GM04504 (cell line): ENCODE measurements at places on chromosomes 13 and 19.

- DNase-seq = no peak
These were observed 313.4 kb downstream of the OXGR1 start for GRCh38 chr13:96680898-96681297.

GRCh38 chr13:91894316-91894715 lies 495.9 kb downstream of the GPC5 start:
- DNase-seq = no peak

GRCh38 chr19:8654591-8655339 lies 24.3 kb downstream of the NFILZ start:
- no peak for DNase-seq

DNA sequence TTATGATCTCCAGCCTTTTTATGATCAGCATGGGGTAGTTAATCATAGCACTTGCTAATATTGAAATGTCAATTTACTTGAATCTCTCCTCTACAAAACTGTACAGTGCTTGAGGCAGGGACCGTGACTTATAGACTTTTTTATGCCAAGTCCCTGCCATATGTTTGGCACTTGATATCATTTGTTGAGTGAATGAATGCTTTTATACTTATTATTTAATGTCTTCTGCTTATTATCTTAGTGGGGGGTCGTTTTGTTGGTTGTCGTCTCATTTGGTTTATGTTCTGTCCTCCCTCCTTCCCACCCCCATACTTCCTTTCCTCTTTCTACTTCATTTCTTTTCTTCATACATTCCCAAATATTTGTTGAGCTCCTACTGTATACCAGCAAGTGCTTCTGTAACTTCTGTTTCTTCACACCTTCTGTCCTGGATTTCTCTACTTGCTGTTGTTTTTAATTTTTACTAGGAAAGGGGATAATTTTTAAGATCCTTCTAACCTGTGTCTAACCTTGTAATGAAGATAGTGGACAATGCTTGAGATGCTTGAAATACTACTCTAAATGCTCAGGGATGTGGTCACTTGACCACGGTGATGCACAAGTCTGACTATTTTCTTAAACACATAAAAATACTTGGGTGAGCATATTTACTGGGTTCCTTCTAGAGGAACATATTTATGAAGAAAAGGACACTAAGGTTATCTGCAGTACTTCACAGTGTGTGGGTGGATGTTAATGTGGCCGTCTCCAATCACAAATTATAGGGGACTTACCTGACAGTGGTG lies 223.8 kb downstream of the TDRD3 start:
- no peak for DNase-seq

- no peak for DNase-seq
These were observed 927.4 kb downstream of the EFNB2 start for GRCh38 chr13:105608104-105608503.

GRCh38 chr19:15790096-15790495 lies 2.6 kb downstream of the OR10H5 start:
- DNase-seq = no peak

DNA sequence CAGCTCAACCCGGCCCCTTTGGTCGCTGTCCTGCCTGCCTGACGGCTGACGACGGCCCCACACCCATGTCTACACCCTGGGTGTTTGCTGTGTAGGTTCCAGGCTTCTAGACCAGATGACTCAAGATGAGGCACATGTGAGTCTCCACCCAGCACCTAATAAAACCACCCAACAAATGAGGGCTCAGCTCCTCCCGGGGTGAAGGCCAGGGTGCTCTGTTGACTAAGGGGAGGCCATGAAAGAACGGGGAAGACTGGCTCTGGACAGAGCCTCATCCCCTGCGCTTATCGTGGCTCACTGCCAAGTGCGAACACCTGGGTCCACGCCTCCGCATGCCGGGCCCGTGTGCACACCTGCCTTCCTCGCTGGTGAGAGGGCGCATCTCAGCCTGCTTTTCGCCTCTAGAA lies 39.6 kb downstream of the COL4A2 start:
- no peak for DNase-seq

DNA sequence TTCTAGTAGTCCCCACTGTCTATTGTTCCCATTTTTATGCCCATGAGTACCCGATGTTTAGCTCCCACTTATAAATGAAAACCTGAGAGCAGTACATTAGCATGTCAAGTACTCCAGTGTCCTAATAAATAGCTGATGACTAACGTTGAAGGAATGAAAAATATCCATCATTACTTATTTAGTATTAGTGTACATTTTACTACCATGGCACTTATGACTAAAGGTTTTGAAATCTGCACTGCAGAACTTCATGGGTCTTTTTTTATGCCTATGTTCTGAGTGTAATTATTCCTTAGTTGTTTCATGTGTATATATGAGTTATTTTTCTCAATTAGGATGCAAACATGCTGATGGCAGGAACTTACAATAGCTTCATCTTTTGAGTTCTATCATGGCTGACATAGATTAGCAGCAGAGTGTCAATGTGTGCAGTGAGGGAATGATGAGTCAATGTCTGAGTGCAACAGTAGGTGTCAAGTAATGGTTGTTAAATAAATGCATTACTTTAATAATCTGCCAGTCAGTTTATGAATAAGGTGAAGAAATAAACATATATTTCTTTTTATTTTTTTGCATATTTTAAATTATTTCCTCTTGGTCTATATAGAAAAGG lies 188.4 kb downstream of the ITGBL1 start:
- peak; percentile 40 for DNase-seq

DNA sequence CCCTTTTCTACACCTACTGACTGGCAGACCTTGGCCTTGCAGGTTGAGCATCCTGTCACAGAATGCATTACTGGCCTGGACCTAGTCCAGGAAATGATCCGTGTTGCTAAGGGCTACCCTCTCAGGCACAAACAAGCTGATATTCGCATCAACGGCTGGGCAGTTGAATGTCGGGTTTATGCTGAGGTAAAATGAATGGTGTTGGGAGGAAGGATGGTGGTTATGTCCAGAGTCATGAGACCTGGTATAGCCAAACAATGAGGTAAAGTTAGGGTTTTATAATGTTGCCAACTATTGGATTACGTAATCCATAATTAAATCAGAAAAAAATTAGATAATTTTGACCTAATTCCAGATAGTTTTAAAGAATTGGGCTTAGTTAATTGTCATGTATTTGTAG lies 212.5 kb downstream of the PCCA start:
- no peak for DNase-seq

DNA sequence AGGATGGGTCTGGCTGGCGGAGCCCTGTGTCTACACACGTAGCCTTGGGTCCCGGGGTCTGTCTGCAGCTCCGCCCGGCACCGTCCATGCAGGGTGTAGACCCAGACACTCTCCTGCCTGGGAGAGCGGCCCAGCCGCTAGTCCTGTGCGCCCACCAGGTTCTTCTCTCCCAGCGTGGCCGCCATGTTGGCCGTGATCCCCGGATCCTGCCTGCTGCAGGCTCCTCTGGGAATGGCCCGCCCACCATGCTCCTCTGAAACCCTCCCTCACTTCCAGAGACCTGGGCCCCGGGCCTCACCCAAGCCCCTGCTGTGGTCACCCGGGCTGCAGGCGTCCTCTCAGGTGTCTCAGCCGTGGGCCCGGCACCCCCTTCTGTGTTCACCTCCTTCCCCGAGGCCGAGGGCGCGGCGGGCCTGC lies 57.7 kb upstream of the MCF2L start:
- no peak for DNase-seq

DNA sequence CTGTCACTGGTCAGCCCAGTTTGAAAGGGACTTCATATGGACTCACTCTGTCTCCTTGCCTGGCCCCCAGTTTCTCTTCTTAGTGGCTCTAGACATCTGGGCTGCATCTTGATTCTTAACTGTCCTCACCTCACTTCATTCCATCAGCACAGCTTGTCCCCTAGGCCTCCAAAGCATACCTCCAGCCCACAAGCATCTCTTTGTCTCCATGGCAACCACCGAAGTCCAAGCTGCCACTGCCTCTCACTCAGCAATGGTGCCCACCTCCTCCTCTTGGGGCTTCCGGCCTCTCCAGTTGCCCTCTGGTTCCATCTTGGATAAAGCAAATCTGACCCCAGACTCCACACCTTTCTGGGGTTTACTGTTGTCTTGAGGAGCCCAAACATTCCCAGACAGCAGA lies 9.9 kb upstream of the KLHL26 start:
- no peak for DNase-seq

- no peak for DNase-seq
These were observed 814.2 kb upstream of the SLITRK5 start for GRCh38 chr13:86856991-86857390.
